Left colon (tissue), 2 donors: ENCODE measurements at places on chromosomes 5 and 9. TPM values are rescaled to one million over a fixed set of nuclear protein-coding genes. Genes with fewer than 3 reads are reported as not detected.

DNA sequence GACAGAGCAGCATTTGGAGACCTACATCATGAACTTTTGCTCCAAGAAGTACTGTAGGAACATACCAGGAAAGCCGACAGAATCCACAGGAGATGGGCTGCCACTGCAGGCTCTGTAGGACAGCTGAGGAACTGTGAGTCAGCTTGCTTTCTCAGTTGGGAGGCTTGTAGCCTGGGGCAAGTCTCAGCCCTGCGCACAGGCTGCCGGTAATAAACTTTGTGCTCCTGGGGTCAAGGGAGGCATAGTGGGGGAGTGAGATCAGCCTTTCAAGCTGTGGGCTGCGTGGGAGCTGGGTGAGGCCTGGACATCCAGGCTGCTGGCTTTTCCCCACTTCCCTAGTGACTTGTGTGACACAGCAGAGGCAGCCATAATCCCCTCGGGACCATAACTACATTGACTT lies 718.0 kb upstream of the CDH10 start:
- DNase-seq, result no peak

DNA sequence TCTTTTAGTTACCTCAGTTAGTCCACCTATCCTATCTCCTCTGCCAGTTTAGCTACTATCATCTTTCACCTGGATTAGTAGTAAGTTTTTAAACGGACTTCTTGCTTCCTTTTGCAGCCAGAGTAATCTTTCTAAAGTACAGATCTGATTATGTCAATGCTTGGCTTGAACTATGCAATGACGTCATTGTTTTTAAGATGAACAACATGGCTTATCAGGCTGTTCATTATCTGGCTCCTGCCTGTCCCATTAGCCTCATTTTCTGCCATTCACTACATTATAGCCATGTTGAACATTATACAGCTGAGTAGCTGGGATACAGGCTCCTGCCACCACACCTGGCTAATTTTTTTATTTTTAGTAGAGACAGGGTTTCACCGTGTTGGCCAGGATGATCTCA lies 98.7 kb downstream of the RANBP17 start:
- DNase-seq, result no peak

DNA sequence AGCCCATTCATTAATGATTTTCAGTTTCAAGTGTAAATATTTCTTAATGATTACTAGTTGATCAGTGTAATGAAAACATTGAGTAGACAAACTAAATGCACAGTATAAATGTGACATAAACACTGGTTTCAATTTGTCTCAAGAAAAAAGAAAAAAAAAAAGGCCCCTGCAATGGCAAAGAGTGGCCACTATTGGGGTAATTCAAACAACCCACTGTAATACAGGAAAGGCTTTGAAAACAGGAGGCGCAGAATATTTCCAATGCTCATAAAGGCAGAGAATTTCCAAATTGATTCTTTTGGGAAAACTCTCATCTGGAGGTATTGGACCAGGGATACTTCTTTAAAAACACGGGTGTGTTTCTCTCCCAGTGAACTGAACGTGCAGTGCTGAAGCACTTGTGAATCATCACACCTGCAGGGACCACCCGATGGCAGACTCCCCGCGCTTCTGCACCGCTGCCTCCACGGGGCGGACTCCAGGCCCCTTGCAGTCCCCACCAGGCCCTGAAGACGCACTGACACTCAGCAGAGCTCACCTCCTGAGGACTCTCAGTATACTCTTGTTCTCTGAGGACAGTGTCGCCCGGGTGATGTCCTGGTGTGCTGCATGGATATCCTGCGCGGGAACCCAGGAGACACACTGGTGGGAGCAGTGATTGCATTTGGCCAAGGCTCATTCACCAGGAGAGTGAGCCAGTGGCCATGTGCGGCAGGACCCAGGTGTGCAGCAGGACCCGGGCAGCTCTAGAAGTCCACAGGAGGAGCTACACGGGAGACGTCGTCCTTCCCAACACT lies 227.6 kb upstream of the IRX4 start:
- no peak for DNase-seq

DNA sequence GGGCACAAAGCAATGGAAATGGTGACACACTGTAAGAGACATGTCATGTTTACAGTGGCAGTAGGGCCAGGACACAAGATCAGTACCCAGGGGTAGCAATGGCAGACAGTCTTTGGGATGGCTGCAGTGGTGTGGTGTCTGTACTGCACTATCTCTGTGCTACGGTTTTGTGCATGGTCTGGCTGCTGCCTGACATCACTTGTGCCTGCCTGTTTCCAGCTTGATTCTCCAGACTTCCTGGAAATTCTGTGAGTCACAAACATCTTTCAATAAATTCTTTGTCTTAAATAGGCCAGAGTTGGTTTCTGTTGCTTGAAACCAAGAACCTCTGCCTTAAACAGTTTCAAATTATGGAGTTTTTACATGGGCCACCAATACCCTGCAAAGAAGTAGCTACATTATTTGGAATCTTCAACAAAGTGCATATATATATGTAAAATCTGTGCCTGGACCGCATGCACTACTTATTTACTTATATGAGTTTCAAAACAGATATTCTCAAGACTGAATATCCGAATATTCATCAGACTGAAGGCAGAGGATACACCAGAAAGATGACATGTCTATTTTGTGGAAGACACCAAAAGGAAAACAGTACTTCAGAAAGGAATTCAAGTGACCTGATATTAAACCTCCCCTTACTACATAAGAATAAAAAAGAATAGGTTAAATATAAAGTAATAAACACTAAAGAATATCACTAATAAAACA lies 188.1 kb downstream of the RFX3 start:
- DNase-seq, result no peak

GRCh38 chr9:134633362-134634142 lies 8.1 kb upstream of the COL5A1 start:
- DNase-seq, result peak; percentile 9

DNA sequence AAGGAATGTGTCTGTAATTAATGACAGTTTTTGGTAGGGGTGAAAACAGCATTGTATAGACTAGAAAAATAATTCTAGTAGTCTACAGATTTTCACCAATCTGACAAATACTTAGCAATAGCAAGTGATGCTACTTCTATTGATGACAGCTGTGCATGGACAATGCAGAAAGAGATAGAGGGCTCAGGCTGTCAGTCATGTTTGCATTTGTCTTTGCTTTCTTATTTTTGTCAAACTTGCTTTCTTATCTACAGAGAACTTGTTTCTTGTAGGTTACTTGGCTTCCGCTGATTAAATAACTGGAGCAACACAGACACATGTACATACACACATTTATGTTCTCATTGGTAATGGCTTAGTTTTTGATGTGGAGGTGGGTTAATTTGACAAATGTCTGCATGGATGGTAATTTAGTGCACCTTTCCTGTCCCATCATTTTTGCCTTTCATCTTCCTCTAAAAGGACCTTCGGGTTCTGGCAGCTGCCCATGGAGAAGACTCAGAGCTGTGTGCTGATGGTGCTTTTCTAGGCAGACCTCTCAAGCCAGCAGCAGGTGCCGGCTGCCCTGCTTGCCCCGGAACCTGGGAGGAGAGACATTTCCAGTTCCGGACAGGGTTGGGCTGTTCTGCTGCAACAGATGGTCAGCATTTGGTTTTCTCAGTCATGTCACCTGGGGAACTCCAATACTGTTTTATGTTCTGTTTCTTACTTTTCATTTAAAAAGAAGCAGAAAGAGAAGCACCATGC lies 28.8 kb downstream of the CAMK4 start:
- peak; percentile 14 for DNase-seq

- DNase-seq, result no peak
Observed at GRCh38 chr5:67246546-67247268, 50.1 kb upstream of the CD180 start.

GRCh38 chr5:55913466-55914413 lies 62.6 kb downstream of the IL31RA start:
- no peak for DNase-seq

DNA sequence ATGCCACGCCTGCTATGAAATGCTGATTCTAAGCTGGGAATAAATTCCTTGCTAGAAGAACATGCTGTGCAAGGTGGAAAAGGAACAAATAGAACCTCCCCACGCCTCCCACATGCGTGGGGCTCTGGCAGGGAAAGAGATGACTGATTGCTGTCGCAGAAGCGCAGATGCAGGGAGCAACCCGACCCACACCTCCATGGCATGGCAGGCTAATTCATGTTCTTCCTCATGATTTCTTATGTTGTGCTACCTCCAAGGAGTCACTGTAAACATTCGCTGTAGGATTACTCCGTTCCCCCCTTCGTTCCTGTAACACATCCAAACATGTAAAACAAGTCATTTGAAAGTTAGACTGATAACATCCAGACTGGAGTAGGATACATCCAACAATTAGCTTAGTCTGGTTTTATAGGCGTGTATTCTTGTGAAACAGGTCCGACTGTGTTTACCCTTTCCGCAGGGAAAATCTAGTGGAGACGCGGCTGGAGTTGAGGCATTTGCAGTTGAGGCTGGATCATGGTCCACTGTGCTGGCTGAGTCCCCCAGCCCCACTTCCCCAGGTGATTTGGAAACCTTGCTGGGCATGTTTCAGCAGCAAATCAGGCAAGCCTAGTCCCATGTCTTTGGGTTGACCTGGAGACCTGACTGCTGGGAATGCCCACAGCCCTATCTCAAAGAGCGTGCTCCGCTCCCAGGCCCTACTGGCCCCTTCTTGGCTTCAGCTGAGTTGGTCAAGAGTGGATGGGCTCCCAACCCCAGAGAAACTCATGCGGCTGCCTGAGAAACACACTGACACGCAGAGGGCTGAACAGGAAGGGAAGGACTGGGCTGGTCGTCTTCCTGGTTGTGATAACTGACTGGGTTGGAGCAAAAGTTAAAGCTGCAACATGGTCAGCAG lies 24.8 kb upstream of the ANKRD33B start:
- DNase-seq, result no peak

GRCh38 chr9:38685535-38685934 lies 34.4 kb downstream of the FAM240B start:
- no peak for DNase-seq

DNA sequence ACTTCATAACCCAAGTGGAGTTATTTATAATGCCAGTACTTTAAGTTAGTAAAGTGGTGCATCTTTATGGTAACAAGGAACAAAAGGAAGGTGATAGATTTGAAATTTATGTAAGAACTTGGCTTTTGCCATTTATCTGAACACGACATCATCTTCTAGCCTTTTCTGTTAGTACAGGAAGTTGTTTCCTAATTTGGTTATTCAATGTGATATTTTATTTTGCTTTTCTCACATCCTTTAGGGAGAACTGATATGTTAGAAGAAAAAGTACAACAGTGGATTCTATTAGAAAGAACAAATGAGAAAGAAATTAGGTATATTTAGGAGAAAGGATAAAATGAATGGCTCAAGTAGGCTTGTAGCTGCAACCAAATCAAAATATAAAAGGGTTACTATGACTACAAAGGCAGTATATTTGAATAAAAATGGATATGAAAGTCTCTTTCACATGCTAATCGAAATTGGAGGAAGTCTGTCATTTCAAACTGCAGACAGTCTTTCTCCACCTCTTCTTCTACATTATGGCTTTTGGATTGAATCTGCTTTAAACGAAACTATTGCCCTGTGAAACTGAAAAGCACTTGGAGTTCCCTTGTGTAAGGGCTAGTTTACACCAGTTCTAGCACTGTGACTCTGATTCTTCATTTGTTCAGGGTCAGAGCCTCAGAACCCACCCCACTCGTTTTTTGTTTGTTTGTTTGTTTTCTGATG lies 18.5 kb upstream of the SLC24A2 start:
- no peak for DNase-seq

DNA sequence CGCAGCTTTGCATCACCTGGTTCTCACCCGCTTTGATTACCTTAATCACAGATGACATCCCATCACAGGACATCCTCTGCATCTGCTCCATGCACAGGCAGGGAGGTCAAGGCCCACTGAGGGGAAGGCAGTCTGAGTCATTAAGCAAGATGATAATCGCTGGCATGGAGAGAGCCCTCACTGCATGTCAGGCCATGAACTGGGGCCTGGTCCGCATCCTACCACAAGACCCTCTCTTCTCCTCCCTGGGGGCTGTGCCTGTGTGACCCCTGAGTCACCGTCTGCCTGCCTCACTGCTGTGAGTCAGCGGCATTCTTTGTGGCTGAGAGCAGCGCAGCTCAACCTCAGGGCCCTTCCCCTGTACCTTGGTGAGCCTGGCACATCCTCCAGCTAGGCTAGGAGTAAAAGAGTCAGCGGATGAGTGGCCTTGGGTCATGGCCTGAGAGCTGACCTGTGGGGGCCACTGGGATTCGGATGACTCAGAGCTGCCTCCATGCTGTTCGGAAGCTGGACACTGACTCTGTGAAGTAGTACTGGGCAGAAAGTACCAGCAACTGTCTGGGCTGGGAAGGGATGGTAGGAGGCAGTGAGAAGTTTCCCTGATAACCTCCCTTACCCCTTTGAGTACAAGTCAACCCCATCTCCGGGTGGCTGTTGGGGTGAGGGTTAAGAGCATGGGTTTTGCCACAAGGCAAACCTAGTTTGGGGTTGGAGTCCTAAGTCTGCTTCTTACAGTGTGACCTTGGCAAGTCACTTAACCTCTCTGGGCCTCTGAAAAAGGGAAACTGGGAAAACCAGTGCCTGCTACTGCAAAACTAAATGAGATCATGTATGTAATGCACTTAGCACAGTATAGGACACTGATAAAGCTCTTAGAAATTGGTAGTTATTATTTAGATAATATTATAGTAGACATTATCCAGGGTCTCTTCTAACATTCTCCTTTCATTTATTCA lies 14.6 kb upstream of the ARSI start:
- DNase-seq, result no peak

- DNase-seq, result no peak
Observed at GRCh38 chr5:127934791-127935256, 148.7 kb upstream of the SLC12A2 start.

GRCh38 chr5:54764102-54765090 lies 221.0 kb downstream of the ESM1 start:
- no peak for DNase-seq

DNA sequence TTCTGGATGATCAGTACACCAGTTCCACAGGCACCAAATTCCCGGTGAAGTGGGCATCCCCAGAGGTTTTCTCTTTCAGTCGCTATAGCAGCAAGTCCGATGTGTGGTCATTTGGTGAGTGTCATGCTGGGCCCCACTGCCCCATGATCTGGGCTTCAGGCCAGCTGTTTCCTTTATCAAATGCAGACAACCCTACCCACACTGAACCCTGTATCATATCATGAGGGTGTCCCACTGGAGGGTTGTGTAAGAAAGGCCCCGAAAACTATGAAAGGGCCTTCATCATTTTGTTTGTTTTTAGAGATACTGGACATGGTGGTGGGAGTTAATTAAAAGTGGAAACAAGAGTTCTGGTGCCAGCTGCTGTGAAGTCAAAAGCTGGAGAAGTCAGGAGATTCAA lies 20.0 kb upstream of the CYFIP2 start:
- DNase-seq, result no peak

GRCh38 chr9:79684711-79685575 lies 113.2 kb downstream of the TLE4 start:
- no peak for DNase-seq

FOXD4L3 gene
- total RNA-seq, result not detected

NRG2 gene
- 0.06 TPM for total RNA-seq

FOCAD gene
- total RNA-seq, result 21.5 TPM

PCDHB9 gene
- total RNA-seq, result 0.34 TPM

PTAR1 gene
- total RNA-seq, result 52.7 TPM

RPL37 gene
- 833 TPM for total RNA-seq

PLEKHG4B gene
- total RNA-seq, result not detected
